ENCODE measurements at places on chromosomes 6 and 20.

DNA sequence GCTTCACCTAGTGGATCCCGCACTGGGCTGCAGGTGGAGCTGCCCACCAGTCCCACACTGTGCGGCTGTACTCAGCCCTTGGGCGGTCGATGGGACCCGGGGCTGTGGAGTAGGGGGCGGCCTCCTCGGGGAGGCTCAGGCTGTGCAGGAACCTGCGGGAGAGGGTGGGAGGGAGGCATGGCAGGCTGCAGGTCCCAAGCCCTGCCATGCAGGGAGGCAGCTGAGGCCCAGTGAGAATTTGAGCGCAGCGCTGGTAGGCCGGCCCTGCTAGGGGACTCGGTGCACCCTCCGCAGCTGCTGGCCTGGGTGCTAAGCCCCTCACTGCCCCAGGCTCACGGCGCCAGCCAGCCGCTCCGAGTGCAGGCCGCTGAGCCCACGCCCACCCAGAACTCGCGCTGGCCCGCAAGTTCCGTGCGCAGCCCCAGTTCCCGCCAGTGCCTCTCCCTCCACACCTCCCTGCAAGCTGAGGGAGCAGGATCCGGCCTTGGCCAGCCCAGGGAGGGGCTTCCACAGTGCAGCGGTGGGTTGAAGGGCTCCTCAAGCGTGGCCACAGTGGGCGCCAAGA lies 1407.6 kb downstream of the EPHA7 start:
- no peak for DNase-seq

DNA sequence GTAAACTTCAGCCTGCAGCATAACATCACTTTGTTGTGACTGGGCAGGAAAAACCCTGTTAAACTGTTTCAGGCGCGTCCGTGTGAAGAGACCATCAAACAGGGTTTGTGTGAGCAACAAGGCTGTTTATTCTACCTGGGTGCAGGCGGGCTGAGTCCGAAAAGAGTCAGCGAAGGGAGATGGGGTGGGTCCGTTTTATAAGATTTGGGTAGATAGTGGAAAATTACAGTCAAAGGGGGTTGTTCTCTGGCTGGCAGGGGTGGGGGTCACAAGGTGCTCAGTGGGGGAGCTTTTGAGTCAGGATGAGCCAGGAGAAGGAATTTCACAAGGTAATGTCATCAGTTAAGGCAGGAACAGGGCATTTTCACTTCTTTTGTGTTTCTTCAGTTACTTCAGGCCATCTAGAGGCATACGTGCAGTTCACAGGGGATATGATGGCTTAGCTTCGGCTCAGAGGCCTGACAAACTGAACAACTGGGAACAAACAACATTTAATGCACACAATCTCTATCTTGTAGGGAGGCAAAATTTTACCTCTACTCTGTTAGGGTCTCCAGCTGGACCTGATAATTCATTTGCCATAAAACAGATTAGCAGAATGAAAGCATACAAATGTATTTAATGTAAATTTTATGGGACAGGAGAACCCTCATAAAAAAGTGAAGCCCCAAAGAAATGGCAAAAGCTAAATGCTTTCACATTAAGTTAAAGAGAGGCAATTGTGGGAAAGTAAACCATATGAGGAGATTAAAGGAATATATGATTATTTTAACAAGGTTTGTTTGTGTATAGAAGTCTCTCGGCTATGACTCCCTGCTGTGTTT lies 58.3 kb upstream of the HFE start:
- no peak for DNase-seq

DNA sequence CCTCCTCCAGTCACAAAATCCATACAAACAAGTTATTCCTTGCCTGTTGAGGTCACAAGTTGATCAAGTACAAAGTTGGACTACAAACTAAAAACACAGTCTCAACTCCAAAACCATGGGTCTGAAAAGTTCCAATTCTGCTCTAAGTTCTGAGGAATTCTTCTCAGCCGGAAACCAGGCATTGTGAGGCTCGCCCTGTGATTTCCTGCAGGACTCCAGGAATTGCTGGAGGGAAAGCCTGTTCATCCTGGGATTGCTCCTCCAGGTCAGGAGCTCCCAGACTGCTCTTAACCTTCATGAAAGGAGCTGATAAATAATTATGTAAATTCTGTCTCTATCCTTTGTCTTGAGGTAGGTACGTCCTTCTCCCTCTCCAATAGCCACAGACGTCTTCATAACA lies 8.5 kb downstream of the TRAM2 start:
- no peak for DNase-seq

GRCh38 chr6:84758486-84758885 lies 5.9 kb downstream of the TBX18 start:
- no peak for DNase-seq

DNA sequence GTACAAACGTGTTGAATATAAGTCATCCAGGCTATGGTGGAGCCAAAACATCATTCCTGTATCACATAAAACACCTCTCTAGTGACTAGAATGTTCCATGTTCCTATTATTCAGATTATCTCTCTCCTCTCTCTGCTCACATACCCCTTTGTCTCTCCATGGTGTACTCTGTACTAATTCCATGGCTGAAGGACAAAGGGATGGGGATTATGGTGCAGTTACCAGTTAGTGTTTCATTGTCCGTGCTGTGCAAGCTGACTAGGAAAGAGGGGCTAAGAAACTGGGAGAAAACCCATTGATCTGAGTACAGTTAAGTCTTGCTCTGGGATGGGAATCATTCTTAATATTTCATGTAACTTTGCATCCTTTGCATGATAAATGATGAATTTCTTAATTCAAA lies 397.4 kb upstream of the NOX3 start:
- DNase-seq, result no peak

GRCh38 chr6:151413372-151414145 lies 22.2 kb upstream of the ZBTB2 start:
- no peak for DNase-seq

DNA sequence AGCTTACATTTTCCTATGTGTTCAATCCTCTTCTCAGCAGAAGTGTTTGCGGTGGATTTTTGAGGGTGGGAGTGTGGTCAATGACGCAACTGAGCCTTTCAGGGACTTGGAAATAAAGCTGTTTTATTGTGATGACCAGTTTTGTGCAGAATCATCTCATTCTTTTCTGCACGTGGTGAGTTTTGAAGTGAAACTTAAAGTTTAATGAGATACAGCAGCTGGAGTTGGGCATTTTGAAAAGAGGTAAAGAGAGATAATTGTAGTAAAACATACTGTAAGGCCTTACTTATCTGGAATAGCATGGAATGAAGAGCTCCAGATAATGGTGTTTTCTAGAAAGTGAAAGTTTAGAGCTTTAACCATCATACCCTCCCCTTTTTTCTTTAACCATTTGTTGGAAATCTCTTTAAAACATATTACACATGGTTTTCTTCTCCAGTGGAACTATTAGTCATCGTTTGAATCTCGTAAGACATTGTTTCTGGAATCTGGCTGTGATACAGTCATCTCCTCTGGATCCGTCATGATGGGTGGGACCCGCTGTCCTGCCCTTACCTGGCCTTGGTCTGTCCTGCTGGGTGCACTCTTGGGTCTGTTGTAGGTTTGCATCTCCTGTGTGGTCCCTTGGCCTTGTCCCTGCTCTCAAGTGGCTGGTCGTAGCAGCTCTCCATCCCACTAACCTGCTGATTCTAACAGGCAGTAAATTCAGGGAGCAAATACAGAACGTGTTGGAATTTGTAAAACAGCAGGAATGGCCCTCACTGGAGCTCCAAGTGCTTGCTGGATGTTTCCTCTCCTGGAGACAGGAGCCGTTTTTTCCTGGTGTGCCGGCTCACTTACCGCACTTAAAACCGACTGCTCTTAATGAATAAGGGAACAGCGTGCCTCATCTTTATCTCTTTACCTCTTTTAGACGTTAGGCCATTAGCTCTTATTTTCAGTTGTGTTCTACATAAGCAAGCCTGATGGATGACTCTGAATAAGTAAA lies 29.8 kb downstream of the UST start:
- DNase-seq, result no peak

GRCh38 chr6:11869672-11870340 lies 91.2 kb upstream of the ADTRP start:
- DNase-seq, result no peak

- DNase-seq, result no peak
Observed at GRCh38 chr6:52582446-52582845, 5.6 kb upstream of the TRAM2 start.

- DNase-seq, result no peak
Observed at GRCh38 chr6:16972535-16972934, 129.3 kb upstream of the STMND1 start.

DNA sequence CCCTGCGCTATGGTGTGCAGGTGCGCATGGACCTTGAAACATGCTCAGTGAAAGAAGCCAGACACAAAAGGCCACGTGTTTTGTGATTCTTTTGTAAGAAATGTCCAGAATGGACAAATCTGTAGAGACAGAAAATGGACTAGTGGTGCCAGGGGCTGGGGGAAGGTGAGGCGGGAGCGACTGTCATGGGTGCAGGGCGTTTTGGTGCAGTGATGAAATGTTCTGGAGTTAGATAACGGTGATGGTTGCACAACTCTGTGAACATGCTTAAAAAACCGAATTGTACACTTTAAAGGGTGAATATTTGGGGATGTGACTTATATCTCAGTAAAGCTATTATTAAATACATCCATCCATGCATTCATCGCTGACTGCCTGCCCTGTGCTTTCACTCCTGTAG lies 31.7 kb upstream of the NTSR1 start:
- DNase-seq, result no peak

- no peak for DNase-seq
Observed at GRCh38 chr6:11363881-11364576, 131.6 kb upstream of the NEDD9 start.

- no peak for DNase-seq
Observed at GRCh38 chr6:108580646-108581045, 19.9 kb downstream of the FOXO3 start.

GRCh38 chr6:16583144-16583762 lies 178.0 kb downstream of the ATXN1 start:
- no peak for DNase-seq

GRCh38 chr6:85678026-85678601 lies 35.4 kb upstream of the SYNCRIP start:
- no peak for DNase-seq

DNA sequence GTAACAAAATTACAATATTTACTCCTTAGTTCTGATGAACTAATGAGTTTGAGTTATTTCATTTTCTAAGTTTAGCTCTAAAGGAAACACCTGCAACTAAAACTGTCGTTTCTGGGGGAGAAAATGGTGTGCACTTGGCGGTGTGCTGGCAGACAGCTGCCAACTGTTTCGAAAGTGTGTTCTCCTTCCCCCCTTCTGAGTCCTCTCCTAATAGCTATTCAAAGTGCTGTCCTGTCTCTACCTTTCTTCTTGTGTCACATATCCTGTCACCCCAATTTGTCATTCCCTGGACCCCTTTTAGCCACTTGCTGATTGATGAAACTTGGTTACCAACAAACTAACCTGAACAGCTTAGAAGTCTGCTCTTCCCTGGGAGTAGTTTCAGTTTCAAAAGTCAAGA lies 4.9 kb upstream of the UBE2J1 start:
- peak; percentile 84 for DNase-seq

DNA sequence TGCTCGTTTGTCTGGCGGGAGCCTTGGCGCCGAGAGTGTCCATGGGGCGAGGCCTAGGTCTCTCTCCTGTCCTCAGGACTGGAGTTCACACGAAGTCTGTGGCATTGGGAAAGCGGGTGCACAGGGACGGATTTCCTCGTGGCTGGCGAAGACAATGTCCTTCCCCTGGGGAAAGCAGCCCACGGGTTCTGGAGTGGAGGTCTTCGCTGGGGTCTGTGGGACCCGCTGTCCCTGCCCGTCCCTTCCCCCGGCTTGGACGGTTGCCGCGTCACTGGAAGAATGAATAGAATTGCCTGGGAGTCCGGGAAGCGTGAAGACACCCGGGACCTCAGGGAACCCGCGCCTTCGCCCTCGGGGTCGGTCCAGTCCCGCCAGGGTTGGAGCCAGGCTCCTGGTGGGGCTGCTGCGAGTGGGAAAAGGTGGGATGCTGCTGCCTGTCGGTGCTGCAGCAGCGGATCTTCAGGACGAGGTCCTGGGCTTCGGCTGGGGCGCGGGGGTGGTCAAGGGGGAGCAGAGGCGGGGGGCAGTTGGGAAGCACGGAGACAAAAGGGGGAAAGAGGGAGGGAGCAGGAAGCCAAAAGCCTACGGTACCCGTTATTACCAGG lies 441.8 kb upstream of the DEFB115 start:
- DNase-seq, result no peak

DNA sequence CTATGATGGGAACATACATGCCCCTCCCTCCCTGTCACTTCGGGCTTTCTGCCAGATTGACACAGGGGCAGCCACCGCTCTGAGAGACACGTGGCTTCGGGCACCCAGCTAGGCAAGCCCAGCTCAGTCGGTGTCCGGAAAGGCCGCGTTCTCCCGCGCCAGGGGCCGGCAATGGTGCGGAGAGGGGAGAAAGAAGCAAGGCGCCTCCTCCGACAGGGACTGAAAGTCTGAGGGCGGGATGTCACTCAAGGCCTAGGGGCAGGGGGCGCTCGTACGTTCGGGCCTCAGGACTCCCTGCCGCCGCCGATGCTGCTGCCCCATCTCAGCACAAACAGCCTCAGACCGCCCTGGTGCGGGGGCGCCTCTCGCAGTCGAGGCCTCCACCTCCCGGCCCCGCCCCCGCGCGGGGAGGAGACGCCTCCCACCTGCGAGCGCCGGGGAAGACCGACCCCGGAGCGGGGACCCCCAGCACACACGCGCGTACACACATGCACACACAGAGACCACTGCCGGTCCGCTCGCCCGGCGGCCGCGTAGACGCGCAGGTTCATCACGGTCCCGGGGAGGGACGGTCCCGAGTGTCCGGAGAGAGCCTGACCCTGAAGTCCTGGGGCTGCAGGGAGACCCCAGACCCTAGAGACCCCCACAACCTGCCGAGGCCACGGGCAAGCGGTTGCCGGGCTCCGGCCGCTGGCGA lies 1.9 kb downstream of the GRM4 start:
- DNase-seq, result no peak

GRCh38 chr6:111767752-111768430 lies 105.4 kb downstream of the FYN start:
- DNase-seq, result no peak

DNA sequence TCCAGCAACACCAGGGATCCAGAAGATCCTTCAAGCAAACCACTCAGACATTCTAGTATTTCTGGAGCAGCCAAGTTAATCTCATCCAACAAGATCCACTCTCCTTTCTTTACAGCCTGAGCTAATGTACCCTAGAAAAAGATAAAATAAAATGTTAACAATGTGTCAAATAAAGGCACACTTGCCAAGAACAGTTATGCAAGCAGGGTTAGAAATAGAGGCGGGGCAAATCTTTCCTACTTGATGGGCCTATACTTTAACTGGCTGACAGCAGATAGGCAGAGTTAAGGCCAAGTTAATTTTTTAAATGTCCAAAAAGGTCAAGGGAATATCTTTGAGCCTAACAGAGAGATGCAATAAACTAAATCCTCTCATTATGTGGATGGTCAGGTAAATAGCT lies 60.8 kb downstream of the MDN1 start:
- no peak for DNase-seq

GRCh38 chr6:135274561-135275293 lies 93.6 kb downstream of the MYB start:
- DNase-seq, result no peak

DNA sequence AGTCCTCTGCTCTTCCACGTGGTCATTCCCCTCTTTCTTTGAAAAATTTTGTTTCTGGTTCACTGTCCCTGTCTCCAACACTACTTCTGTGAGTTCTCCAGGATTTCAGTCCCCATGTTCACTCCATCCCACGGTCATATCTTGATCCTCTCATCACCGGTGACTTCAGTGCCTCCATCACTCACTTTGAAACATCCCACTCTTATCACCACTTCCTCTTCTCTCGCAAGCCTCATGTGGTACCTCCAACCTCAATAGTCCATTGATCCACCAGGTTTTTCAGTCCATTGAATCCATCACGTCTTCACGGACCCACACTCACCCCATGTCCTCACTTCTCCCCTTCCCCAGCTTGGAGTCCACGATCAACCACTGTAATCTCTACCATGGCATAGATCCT lies 64.8 kb downstream of the CARMIL1 start:
- DNase-seq, result no peak

- DNase-seq, result no peak
Observed at GRCh38 chr6:131262060-131262459, 126.8 kb downstream of the AKAP7 start.
